ENCODE measurements at places on chromosomes 7 and 10.

DNA sequence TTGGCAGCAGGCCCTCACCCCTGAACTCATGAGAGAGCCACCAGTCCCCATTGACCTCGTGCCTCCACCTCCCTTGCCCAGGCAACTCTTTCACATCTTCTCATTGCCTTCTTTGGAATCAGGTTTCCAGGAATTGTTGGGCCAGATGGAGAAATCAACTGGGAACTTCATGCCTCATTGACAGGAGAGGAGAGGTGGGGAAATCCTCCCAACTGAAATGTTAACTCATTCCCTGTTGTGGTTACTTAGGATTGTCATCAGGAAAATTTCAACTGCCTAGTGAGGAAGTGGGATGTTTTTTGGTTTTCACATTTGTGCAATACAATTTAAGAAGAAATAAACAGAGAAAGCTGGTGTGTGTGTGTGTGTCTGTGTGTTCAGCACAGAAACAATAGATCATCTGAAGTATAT, 106.6 kb upstream of the INHBA start:
- no peak for DNase-seq

GRCh38 chr7:117470777-117471176, 9.0 kb upstream of the CFTR start:
- no peak for DNase-seq

GRCh38 chr10:129914153-129914855, 49.8 kb downstream of the EBF3 start:
- no peak for DNase-seq

DNA sequence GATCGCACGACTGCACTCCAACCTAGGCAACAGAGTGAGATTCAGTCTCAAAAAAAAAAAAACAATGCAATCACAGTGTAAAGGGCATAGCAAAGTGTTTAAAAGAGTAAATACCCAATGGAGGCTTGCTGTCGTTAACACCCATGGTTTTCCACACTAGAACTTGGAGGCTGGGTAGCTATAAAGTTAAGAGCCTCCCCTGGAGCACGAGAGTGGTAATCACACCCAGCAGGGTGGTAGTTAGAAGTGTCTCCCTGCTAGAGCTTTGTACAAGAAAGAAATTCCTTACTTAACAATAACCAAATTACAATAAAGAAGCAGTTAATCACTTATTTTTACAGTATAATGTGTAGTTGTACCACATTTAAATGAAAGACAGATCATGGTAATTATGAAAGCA, 1078.9 kb downstream of the NRG3 start:
- no peak for DNase-seq

DNA sequence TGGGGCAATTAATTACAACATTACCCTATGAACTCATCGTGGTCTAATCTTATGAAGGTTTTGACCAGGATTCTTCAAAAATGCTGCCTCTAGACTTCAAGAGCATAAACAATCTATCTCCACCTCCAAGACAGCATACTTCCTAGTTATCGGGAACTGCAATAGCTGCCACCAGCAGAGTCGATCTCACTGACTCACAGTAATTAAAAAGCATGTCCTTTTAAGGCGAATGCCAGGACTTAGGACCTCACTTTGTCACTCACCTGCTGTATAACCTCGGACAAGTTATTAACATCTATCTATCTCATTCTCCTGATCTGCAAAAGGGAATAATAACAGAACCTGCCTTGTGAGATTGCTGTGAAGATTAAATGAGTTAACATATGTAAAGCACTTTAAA, 666.0 kb upstream of the COBL start:
- DNase-seq, result no peak

GRCh38 chr7:36281945-36282717, 107.5 kb upstream of the ANLN start:
- no peak for DNase-seq

DNA sequence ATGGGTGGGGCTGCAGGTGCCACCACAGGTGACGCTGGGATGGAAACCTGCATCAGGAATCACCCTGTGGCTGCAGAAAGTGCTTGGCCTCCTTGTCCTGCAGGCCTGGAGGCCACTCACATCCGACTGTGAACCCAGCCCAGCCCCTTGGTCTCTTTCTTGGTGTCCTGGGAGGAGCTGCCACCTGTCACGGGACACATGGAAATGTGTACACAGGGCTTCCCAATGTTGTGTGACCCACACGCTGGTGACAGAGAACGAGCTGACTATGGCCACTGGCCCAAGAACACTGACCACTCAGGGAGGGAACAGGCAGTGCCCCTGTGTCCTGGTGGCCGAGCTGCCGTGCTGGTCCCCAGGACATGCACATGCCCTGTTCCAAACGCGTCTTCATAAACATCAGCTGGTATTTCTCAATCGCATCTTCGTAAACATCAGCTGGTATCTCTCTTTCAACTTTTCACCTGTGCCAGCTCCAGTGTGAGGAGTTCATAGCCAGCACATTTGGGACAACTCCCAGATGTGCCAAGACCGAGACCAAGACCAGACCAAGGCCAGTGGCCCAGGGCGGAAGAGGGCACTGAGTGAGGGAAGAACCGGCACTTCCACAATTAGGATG, 57.9 kb upstream of the INPP5A start:
- DNase-seq, result no peak

DNA sequence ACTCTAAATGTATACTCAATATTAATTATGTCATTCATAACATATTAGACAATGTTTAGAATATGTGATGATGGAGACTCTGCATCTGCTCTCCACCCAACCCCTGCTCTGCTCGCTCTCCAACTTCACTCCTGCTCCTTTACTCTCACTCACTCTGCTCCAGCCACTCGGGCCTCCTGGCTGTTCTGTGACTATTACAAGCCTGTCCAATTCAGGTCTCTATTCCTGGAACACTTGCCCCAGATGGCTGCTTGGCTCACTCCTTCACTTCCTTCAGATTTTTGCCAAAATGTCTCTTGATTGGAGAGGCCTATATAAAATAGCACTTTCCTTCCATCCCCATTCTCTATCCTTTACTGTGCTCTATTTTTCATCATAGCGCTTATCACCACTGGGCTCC, 84.8 kb downstream of the HBP1 start:
- no peak for DNase-seq

DNA sequence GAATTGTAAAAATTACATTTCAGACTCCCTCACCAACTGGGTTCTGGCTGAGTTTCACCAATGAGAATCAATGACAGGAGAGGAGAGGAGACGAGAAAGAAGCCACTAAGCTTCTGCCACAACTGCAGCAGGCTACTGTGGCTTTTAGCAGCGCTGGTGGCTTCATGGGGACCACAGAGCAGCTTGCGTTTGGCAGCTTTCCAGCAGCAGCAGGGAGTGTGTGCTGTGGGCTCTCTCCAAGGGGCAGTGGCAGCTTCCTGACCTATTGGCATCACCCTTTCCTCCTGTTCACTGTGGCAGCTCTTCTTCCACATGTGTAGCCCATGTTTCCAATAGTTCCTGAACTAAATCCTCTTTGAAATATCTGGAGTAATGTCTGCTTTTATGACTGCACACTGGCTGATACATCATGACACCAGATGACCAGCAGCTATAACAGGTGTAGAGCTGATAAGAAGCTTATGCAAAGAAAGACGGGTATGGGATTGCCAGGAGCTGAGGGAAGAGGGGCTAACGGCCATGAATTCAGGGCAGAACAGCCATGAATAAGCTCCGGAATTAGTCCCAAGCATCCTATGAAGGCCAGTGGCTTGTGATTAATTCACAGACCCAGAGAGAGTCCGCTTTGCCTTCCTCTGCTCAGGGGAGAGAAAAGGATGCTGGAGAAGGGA, 46.8 kb downstream of the KCNH2 start:
- no peak for DNase-seq

DNA sequence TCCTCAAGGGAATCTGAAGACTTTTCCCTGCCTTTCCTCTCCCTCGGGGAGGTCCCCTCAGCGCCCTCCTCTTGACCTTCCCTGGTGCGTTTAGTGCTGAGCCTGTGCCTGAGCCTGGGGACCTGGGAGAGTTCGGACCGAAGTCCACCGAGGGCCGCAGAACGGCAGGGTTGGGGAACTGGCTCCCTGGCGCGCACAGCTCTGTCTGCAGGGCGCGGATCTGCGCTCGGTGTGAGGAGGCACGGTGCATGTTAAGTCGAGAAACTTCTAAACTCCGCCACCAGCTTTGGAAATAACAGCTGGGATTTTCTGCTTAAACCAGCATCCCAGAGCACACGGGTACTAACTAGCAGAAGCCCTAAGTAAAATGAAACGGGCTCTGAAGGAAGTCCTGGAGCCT, 44.2 kb upstream of the SLC29A4 start:
- DNase-seq, result no peak

DNA sequence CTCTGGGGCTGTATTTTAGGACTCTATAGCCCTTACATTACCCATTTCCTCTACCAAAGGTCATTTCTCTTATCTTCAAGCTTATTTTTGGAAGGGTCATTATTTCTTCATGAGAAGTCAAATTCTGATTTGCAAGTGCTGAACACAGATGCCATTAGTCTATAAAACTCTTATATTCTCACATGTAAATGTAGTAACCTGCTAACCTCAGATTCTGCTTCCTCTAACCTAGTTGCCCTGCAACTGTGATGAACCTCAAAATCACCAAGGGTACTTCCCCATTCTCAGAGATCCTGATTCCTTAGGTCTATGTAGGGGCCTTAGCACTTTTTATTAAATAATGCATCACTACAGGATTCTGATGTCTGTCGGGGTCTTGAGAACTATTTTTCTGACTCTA, 6.3 kb downstream of the FAS start:
- no peak for DNase-seq

Measured in stimulated activated CD8-positive, alpha-beta memory T cell treated with anti-CD3 and anti-CD28 coated beads, Interleukin-15, amount 100 ng/mL, for 24 hours (primary cell).